Right atrium auricular region (tissue), 2 donors: ENCODE measurements at places on chromosomes 3 and 15. TPM values are rescaled to one million over a fixed set of nuclear protein-coding genes. Genes with fewer than 3 reads are reported as not detected.
A peak's percentile ranks its signal among the peaks of the same experiment; 100 is the strongest.

The CD80 gene
- 0.20 TPM for total RNA-seq

The LRRC15 gene
- 0.07 TPM for total RNA-seq

The FBXO40 gene
- total RNA-seq, result 187 TPM

The ISLR2 gene
- 0.31 TPM for total RNA-seq

DNA sequence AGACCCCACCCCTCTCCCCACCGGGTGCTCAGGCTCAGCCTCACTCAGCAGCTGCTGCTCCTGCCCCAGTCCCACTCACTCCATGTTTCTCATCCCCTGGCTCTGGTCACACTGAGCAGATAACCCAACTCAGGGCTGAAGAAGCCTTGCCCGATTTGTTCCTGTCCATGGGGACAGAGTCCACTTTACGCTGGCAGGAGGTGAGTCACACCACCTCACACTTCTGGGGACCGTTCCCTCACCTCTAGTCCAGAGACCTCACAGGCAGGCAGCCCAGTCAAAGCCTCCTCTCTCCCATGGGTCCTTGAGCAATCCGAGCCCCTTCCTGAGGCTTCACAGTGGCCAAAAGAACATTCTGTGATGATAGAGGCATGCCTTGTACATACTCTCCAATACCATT is 1.4 kb downstream of the CIDEC start:
- H3K4me3 ChIP-seq, result no peak overlapping the region
- no peaks in the 10 kb centered on the region for H3K27me3 ChIP-seq
- H3K4me1 ChIP-seq, result no peaks in the 10 kb centered on the region
- no peak for DNase-seq
- no peaks in the 10 kb centered on the region for H3K36me3 ChIP-seq

DNA sequence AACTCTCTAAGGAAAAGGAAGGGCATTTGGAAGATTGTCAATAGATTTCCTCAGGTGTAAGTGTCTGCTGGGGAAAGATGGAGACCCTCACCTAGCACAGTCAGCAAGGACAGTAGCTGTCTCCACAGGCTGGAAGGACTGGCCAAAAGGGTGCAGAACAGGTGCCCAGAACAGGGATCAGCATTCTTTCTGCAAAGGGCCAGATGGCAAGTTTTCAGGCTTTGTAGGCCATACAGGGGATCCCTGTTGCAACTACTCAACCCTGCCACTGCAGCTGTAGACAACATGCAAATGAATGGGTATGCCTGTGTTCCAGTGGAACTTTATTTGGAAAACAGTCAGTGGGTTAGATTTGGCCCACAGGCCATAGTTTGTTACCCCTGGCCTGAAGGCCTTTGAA is 8.1 kb downstream of the AGBL1 start:
- no peaks in the 10 kb centered on the region for H3K36me3 ChIP-seq
- H3K4me1 ChIP-seq, result no peaks in the 10 kb centered on the region
- H3K27me3 ChIP-seq, result no peaks in the 10 kb centered on the region
- no peak for DNase-seq
- H3K4me3 ChIP-seq, result no peak overlapping the region

- no peak overlapping the region for H3K27ac ChIP-seq
- H3K4me3 ChIP-seq, result no peak overlapping the region
- H3K4me1 ChIP-seq, result no peaks in the 10 kb centered on the region
Observed at GRCh38 chr3:157362348-157362747, 74.3 kb upstream of the PTX3 start.

DNA sequence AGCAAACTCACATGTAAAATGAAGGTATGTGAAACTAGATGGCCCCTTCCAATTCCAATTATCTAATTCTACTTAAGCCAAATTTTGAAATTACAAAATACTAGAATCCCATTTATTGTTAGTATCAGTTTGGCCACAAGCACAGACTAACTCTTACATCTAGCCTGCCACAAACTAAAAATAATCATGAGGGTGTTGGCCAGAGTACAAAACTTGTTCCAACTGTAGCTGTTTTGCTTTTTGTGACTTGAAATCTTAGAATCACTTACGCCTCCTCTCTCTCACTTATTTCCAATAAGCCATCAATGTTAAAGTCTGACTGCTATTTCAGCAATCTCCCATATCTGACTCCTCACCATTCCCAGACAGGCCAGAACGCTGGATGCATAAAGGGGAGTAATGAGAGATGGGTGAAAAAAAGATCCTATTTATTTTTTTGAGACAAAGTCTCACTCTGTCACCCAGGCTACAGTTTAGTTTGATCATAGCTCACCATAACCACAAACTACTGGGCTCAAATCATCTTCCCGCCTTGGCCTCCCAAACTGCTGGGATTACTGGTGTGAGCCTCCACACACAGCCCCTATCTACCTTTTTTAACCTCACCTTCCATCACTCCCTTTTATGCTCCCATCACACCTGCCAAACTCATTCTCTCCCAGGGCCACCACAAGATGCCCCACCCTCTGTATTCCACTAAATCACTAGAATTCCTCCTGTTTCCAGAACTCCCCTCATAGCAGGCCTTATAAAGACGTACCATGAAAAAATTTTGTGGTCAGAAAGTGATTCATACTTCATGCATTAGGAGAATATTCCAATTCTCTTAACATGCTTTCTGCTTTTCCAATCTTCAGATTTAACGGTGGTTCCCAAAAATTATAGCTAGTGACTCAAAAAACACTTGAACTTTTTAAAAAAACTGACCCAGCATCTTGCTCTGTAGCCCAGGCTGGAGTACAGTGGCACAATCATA is 36.5 kb downstream of the ATOSA start:
- DNase-seq, result no peak
- H3K27ac ChIP-seq, result peak overlapping the region; percentile 57
- no peaks in the 10 kb centered on the region for H3K27me3 ChIP-seq
- H3K4me3 ChIP-seq, result no peak overlapping the region
- no peaks in the 10 kb centered on the region for H3K4me1 ChIP-seq

GRCh38 chr15:66944121-66944520 is 121.3 kb upstream of the SMAD3 start:
- no peak overlapping the region for H3K27ac ChIP-seq
- no peaks in the 10 kb centered on the region for H3K27me3 ChIP-seq
- H3K4me3 ChIP-seq, result no peak overlapping the region
- no peak for DNase-seq
- no peaks in the 10 kb centered on the region for H3K4me1 ChIP-seq

DNA sequence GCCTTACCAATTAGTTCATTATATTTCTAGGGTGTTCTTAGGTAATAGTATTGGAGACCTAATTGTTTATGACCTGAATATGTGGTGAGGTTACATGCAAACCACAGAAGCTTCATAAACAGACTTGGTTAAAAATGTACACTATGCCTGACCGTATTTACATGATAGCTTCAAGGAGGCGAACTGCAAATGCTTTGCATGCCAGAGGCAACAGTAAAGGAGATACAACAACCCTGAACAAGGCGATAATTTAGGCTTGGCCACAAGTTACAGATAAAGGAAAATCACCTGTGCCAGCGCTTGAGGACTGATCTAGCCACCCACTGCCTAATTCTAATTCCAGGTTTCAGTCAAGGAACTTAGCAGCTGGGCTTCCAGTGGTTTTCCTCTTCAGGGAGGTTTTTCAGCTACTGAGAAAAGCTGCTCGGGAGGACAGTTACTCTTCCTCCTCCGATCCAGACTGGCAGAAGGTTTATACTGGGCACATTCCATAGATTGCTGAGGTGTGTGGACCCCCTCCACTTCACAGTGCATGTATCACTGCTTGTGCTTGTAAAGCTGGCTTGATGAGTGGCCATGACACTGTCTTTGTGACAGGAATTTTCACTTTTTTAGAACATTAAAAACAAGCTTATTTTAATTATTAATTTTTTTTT is 95.6 kb downstream of the DHX36 start:
- H3K36me3 ChIP-seq, result no peaks in the 10 kb centered on the region
- H3K4me3 ChIP-seq, result no peak overlapping the region
- no peak for DNase-seq
- H3K27me3 ChIP-seq, result no peaks in the 10 kb centered on the region

DNA sequence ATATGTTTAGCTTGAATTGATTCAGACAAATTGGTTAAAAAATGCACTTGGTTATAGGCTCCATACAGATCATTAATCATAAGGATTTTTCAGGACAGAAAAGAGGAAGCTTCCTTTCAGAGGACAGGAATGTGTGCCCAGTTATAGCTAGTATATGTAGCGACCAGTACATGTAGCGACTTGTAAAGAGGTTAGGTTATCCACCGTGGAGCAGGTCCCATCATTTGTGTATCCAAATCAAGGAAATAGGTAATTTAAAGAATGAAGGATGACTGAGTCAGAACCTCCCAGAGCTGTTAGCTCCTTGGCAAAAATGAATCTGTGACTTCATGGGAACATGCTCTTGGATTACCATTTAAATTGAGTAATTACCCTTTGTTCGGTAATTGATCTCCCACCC is 15.8 kb upstream of the P2RY12 start:
- H3K4me1 ChIP-seq, result no peaks in the 10 kb centered on the region
- no peaks in the 10 kb centered on the region for H3K27me3 ChIP-seq
- H3K4me3 ChIP-seq, result no peak overlapping the region
- DNase-seq, result no peak
